CD4-positive, alpha-beta memory T cell (primary cell): ENCODE measurements at places on chromosomes 12 and 14.

DNA sequence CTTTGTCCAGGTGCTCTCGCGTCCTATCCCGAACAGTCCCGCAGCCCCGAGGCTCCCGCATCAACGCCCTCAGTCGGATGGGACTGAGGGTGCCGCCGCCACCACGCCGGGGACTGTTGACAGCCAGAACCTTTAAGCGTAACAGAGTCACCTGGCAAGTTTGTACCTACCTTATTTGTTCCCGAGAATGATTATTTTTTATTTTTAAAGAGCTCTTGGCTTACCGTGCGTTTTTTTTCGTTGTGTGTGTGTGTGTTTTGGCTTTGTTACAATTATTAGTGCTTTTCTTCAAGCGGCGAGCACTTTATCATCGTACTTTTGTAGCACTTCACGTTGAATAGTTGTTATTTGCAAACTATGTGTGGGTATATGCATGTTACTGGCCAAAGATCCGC is 463 bp downstream of the COA8 start:
- no peak for DNase-seq

- DNase-seq, result no peak
These were observed 49.9 kb downstream of the TESC start for GRCh38 chr12:117049295-117049694.

- no peak for DNase-seq
These were observed 61.8 kb downstream of the FBXL14 start for GRCh38 chr12:1532375-1533165.

GRCh38 chr14:95123891-95124579 is 33.3 kb downstream of the DICER1 start:
- DNase-seq, result no peak
